CD4-positive, alpha-beta T cell treated with Interleukin-10 for 1 hour (primary cell): ENCODE measurements at places on chromosomes 13 and 19.

DNA sequence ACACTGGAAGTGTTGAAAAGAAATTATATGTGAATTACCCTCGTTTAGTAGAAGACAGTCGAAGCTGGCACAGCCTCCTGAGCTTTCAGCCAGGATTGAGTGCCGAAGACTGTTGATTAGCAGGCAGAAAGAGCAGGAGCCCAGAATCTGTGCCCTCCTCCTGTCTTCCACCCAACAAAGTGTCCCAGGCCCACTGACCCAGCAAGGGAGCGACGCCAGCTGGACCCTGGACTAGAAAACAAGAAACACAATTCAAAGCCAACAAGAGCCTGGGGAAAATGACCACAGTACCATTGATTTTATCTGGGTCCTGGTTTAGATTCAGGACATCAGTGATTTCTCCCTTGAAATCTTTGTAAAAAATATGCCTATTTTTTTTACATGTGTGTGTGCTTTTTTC lies 120.7 kb downstream of the RXFP2 start:
- DNase-seq: no peak

- DNase-seq: peak; percentile 62
These were observed 17.8 kb upstream of the ADGRE5 start for GRCh38 chr19:14363183-14364097.

DNA sequence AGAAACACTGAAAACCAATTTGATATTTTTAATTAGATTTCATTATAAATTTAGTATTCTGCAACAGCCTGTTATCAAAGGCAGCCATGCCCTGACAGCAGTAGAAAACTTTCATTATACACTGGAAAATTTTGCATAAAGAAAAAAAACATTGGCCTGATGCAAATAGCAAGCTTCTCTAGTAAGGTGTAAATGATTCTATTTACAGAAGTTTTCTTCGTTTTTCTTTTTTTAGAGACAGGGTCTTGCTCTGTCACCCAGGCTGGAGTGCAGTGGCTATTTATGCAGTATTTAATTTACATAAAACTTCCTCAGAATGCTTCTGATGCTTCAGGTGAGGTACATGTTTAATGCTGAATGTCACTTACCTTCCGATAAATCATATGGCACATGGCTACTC lies 67.0 kb downstream of the ABCC4 start:
- no peak for DNase-seq

DNA sequence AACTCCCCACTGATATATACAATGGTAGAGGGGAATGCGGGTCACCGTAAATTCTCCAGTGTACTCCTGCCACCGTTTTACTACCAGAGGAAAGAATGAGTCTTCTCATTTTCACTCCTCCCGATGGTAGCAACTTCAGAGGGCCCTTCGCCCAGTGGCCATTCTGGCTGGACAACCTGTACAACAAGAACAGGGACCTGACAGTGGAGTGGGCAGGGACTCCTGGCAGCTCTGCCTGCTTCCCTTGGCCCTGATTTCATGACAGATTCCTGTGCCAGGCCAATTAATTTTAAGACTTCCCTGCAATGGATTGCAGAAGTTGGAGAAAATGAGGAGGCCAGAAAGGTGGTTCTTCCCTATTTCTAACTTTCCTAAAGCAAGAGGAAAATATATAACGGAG lies 148.9 kb downstream of the GPC6 start:
- DNase-seq: no peak

DNA sequence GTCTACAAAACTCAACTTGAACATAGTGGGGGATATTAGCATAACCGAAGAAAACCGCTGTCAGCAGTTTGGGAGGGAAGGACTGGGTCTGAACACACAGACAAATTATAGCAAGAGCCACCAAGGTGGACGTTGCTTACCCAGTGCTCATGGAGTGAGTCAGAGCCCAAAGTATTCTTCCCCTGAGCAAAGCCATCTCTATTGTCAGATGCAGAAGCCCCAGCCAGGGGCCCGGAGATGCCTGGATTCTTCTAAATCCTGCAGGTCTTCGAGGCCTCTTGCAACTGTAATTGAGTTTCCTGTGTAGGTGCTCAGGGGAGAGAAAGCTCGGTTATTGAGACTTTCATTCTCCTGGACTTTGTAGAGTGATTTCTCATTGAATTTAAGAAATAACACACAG lies 384.5 kb downstream of the IRS2 start:
- no peak for DNase-seq

GRCh38 chr13:107057028-107057631 lies 489.2 kb upstream of the ARGLU1 start:
- DNase-seq: no peak

DNA sequence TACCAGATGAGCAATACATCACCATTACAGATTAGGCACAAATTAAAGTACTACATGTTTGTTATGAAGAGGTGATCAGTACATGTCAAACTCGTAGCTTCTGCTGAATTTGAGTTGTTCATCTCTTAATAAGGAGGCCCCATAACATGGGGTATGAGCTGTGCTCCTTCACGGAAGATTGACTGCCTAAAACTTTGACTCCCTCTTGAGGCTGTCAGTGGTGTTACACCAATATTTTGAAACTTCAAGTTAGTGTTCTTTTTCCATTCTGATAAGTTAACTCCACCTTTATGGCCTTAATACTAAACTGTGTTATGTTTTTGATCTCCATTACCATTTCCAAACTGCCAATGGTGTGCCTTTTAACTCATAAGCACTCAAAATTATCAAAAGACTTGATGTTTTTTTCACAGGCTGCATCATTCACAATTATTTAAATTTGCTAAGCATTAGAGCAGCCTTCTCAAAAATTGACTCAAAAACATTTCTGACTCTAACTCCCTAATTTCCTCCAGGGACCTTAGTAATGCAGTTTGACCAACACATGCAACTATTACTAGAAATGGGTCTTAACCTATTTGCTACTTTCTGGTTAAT lies 1591.5 kb downstream of the PCDH9 start:
- DNase-seq: no peak

DNA sequence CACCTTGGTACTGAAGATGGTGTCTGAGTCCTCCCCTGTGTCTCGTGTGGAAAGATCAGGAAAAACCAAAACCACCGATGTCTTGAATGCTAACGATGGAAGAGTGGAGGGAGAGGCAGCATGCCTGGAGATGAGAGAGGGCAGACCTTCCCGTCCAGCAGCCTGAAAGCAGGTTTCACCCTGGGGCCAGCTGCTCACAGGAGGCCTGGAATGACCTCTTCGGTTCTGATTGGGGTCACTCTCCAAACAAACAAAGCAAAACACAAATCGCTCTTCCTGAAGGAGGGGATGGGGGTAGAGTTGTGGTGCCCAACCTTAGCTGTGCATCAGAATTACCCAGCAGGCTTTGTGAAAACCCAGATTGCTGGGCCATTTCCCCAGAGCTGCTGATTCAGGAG lies 142.3 kb upstream of the SOX1 start:
- DNase-seq: no peak

- no peak for DNase-seq
These were observed 933.3 kb downstream of the PCDH9 start for GRCh38 chr13:66296875-66297274.

DNA sequence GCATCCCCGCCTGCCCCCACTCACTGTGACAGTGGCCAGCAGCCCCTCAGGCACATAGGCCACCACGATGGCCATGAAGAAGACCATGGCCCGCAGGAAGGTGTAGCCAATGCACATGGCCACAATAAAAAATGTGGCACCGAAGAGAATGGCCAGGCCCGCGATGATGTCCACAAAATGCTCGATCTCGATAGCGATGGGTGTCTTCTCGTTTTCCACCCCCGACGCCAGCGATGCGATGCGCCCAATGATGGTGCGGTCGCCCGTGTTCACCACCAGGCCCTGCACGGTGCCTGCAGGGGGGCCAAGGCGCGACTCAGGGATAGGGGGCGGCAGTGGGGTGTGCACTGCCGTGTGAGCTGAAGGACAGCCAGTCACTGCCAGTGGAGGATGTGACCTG lies 3.7 kb downstream of the ATP4A start:
- no peak for DNase-seq

DNA sequence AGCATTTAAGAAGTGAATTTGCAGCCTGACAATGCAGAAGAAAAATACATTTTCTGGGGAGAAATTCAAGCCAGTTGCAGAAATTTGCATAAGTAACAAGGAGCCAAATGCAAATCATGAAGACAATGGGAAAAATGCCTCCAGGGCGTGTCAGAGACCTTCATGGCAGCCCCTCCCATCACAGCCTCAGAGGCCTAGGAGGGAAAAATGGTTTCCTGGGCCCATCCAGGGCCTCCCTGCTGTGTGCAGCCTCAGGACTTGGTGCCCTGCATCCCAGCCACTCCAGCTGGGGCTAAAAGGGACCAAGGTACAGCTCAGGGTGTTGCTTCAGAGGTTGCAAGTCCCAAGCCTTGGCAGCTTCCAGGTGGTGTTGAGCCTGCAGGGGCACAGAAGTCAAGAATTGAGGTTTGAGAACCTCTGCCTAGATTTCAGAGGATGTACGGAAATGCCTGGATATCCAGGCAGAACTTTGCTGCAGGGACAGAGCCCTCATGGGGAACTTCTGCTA lies 16.7 kb upstream of the ITM2B start:
- DNase-seq: no peak

DNA sequence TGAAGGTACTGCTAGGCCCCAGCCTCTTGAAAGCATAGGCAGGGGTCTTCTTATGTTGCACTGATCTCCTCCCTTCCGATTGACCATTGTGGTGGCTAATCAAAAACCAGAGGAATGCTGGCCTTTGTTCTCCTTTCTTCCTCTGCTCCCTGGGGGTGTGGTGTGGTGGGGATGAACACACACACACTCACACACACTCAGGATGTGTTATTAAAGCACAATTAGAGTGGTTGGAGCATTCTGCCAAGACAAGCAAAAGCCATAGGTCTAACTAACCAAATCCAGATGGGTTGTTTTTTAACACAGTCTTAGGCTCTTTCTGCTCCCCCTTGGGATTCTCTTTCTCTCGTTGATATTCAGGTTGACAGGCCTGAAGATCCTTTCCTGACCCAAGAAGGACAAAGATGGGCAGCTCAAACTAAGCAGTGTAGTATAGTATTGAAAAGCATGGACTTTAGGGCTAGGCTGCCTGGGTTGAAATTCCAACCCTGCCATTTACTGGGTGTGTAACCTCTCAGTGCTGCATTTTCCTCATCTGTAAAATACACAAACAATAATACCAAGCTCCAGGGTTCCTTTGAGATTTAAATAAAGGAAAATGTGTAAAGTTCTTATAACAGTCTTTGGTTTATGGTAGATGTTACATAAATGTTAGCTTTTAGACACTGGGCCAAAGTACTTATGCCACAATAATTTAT lies 25.5 kb upstream of the DGKH start:
- no peak for DNase-seq

GRCh38 chr19:48362716-48363499 lies 832 bp downstream of the TMEM143 start:
- DNase-seq: peak; percentile 91

DNA sequence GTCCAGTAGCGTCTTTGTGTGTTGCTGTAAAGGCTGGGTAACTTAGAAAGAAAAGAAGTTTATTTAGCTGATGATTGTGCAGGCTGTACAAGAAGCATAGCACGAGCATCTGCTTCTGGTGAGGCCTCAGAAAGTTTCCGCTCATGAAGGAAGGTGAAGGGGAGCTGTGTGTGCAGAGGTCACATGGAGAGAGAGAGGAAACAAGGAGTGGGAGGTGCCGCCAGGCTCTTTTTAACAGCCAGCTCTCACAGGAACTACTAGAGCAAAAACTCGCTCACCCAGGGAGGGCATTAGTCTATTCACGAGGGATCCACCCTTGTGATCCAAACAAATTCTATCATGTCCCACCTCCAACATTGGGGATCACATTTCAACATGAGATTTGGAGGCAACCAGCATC lies 99.8 kb downstream of the GPR12 start:
- no peak for DNase-seq

- no peak for DNase-seq
These were observed 89.1 kb downstream of the CAB39L start for GRCh38 chr13:49354719-49355118.

GRCh38 chr19:44260695-44261446 lies 1.2 kb downstream of the ZNF233 start:
- DNase-seq: no peak

GRCh38 chr13:77565635-77566034 lies 30.1 kb downstream of the SCEL start:
- peak; percentile 10 for DNase-seq

GRCh38 chr19:5038631-5039271 lies 69.8 kb downstream of the KDM4B start:
- DNase-seq: no peak

GRCh38 chr13:31418186-31418585 lies 218.4 kb downstream of the B3GLCT start:
- DNase-seq: no peak

- no peak for DNase-seq
These were observed 465.1 kb upstream of the PCDH20 start for GRCh38 chr13:61880578-61881283.

GRCh38 chr19:35171730-35172129 lies 17.2 kb downstream of the FXYD5 start:
- peak; percentile 19 for DNase-seq

DNA sequence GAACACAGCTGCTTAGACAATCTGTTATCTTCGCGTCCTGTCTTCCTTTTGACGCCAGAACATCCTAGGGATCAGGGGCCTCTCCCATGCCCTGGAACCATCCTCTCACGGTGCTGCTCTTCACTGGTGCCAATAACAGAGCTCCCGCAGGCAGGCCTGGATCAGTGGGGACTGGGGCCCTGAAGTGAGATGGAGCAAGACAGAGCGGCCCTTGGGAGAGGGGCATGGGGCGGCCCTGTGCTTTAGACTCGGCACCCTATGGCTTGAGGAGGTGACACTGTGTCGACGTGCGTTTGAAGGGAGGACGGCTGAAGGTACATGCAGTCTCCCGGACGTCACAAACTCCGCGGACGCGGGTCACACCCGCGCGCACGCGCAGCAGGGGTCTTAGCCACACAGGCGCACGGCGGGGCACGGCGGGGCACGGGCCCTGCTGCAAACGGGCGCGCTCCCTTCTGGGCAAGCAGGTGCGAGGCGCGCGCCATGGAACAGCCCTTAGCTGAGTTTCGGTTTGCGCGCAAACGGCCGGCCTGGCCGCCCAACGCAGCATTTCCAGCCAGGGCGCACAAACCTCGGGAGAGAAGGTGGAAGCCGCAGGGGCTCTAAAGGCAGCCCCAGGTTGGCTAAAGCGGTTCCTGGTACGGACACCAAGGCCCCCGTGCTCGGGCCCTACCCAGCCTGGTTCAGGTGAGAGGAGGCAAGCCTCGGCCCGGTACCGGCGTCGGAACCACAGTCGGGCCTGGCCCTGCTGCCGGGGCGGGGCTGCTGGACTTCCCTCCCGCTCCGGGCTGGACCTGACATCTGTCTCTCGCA lies 16.5 kb upstream of the RNF17 start:
- DNase-seq: no peak

DNA sequence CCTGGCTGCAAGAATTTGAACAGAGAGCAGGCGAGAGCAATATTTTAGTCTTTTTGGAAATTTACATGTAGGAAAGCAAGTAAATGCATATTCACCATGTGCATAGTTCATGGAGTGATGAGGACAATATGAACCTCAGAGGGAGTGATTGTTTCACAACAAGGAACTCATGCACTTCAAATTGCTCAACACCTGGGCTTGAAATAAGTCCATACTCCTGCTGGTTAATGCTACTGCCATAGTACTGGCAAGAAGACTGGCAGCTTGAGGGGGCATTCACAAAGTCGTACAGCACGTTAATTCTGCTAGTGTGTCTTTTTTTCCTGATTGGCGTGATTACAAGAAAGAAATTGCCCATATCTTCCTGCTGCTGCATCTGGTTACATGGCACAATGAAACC lies 267.6 kb downstream of the PCDH17 start:
- DNase-seq: no peak
